Stimulated activated CD8-positive, alpha-beta memory T cell treated with anti-CD3 and anti-CD28 coated beads, Interleukin-4, amount 100 ng/mL, for 4 hours (primary cell): ENCODE measurements at places on chromosomes 16 and 17.
A peak's percentile ranks its signal among the peaks of the same experiment; 100 is the strongest.

DNA sequence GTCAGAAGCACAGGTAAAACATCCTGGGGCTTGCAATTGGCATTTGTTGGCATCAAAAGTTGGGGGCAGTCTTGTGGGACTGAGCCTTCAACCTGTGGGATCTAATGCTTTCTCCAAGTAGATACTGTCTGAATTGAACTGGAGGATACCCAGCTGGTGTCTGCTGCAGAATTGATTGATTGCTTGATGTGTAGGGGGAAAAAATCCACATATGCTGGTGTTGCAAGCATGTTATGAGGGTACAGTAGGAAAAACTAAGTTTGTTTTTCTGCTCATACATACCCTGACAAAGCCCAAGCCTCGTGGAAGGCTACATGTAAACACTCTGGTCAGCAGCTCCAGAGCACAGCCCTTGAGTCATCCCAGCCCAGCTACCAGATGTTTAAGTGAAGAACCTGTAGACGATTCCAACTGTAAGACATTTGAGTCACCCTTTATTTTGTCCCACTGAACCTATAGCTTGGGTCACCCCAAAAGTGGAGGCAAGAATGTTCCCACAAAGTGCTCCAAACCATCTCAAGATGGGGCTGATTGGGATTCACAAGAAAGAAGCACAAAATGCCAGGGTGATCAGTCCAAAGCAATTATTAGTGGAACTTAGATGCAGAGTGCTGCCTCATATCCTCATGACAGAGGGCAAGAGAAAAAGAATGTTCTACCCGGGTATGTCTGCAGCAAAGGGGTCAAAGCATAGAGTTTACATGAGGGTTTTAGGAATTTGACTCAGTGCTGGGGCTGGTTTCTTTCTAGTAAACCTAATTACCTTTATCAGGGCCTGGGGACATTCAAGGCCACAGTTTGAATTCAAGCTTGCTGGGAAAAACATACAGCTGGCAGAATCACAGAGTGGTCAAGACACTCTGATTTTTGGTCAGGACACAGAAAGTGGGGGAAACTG, 9.6 kb upstream of the APPBP2 start:
- DNase-seq, result no peak

DNA sequence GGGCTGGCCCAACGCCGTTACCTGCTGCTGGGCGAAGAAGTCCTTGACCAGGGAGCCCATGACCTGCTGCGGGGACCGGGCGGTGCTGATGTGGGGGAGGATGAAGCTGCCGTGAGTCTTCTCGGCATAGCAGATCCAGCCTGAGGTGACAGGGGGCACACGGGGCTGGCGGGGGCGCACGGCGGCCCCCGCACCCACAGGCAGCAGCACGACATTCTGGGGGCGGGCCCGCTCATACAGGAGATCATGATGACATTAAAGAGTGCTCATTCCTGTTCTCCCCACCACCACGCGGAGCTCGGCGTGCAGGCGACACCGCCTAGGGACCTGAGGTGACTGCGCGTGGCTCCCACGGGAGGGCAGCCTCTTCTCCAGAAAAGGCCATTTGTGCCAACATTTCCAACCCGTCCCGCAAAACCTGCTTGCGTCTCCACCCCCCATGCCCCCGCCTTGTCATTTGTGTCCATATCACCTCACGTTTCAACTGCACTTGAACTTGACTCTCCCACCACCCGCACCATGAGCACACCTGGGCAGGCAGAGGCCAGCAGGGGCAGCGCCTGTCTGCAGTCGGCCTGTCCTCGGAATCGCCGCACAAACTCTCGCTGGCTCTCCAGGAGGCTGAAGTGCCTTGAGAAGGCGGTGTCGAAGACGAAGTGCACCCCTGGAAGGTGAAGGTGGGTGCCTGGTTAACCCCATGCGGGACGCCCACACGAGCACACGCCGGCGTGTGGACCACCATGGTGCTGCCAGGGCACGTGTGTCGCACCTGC, 6.4 kb downstream of the CIAO3 start:
- DNase-seq, result no peak

DNA sequence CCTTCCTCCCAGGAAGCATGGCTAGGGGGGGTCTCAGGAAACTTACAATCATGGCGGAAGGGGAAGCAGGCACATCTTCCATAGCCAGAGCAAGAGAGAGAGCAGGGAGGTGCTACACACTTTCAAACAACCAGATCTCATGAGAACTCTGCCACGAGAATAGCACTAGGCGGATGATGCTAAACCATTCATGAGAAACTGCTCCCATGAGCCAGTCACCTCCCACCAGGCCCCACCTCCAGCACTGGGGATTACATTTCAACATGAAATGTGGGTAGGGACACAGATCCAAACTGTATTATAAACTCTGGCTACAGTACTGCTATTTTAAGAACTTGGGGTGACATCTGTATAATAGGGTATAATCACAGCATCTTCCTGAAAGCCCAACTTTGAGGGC, 83.1 kb upstream of the CACNG5 start:
- no peak for DNase-seq

- DNase-seq, result no peak
These were observed 139.1 kb downstream of the CCT6B start for GRCh38 chr17:34822007-34822739.

DNA sequence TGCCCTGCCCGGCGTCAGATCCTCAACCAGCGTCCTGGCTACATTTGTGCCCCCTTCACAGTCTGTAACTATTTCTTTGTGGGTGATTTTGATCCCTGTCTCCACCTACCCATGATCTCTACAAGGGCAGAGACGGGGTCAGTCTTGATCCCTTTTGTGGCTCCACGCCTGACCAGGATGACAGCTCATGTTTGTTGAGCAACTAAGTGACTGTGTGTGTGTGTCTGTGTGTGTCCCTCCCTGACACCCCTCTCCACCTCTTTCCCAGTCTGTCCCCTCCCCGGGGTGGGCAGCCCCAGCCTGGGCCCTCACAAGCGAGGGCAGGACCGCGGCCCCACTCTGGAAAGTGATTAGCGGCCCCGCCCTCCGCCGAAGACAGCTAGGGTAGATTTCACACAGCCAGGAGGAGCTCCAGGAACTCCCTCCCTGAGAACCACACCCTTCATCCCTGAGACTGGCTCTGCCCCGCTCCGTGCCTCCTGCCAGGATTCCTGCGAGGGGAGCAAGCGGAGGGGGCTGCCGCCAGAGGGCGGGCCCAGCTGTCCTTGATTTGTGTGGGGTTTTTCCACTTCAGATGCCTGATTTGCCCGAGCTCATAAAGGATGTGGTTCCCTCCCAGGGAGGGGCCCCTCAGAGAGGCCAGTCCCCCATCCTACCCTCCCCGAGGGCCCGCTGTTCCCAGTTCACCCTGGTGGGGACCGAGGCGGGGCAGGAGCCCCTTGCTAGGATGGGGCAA, 5.3 kb upstream of the HS3ST6 start:
- no peak for DNase-seq

GRCh38 chr16:88634994-88635670, 3.2 kb upstream of the IL17C start:
- no peak for DNase-seq

DNA sequence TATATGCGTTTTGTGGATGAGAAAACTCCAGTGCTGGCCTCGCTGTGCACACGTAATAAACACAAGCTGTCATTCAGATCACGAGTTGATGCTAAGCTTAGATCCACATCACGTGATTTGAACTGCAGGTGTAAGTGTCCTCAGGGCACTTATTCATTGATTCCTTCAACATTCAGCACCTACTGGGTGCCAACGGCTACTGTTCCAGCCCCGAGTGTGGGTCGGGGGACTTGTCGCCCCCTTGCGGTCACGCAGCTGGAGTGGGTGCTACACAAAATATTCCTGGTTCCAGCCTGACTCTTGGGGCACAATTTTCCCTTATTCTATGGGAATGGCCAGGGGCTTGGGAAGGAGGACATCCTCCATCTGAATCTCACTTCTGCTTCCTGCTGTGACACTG, 29.9 kb upstream of the GINS2 start:
- no peak for DNase-seq

- no peak for DNase-seq
These were observed 7.6 kb downstream of the CCDC57 start for GRCh38 chr17:82204831-82205719.

GRCh38 chr16:83137894-83138293, 511.1 kb downstream of the CDH13 start:
- no peak for DNase-seq

DNA sequence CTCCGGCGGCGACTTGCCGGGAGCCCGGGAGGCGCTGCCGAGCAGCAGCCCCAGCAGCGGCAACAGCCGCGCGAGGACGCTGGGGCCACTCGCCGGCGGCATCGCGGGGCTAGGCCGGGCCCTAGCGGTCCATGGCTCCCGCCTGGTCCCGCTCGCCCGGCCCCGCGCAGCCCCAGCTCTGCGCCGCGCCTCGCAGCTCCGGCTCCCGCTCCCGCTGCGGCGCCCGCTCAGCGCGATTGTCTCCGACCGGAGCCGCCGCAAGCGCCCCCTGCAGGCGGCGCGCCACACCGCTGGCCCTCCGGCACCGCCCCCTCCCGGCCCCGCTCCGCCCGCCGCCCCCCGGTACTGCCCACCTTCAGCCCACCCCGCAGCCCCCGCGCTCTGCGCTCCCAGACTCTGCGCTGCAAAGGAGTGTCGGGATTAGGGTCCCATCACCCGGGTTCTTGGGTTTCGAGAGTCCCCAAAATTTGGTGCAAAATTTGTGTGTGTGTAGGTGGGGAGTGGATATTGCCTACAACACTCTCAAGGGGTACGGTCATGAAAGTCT, at the start of gene FAM171A2:
FAM171A2 (minus strand) TSS at position 241 of the 547 bp plus-strand sequence; CDS start at position 102, 139 bp downstream.
- peak; percentile 34 for DNase-seq

GRCh38 chr17:40697297-40697696, 6.3 kb downstream of the KRT24 start:
- no peak for DNase-seq

- DNase-seq, result no peak
These were observed 2.7 kb downstream of the MYO15B start for GRCh38 chr17:75590314-75590761.

GRCh38 chr17:35142467-35142796, 329 bp upstream of the NLE1 start:
- no peak for DNase-seq

- DNase-seq, result no peak
These were observed 344.4 kb downstream of the SHISA9 start for GRCh38 chr16:13245713-13246377.

GRCh38 chr17:64128787-64129514, 993 bp downstream of the ERN1 start:
- no peak for DNase-seq

DNA sequence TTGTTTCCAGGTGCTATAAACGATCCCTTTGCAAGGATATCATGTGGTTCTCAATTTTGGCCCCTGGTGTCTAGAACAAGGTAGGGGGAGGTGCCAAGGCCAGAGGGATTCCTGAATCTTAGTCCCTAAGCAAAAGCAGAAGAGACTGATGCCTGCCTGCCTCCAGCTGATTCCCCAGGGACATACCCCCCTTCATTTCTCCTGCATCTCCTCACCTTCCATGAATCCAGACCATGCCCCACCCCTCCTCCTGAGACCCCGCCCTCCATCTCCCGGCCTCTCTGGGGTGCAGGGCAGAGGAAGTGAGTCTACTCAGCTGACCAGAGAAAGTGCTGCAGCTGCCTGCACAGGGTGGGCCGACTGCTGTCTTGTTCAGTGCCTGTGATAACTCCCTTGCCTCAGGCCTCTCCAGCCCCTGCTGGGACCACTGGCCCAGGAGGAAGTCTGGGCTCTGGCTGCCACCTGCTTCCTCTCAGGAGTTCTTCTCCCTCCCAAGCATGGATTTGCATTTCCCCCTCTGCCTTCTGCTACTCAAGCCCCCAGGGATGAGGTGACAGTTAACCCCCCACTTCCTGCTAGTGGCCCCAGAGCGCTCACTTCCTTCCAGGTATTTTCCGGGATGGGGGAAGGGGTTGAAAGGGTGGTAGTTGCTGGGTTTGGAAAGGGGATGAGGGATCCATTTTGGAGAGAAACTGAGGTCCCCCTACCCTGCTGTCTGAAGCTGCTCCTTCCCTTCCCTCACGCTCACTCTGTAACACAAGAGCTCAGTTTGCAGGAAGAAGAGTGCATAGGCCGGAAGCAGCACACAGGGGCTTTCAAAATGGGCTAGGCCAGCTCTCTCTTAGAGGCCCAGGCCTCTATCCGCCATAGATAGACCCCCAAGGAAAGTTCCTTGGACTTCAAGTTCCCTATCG, 10.5 kb upstream of the TSPOAP1 start:
- no peak for DNase-seq

DNA sequence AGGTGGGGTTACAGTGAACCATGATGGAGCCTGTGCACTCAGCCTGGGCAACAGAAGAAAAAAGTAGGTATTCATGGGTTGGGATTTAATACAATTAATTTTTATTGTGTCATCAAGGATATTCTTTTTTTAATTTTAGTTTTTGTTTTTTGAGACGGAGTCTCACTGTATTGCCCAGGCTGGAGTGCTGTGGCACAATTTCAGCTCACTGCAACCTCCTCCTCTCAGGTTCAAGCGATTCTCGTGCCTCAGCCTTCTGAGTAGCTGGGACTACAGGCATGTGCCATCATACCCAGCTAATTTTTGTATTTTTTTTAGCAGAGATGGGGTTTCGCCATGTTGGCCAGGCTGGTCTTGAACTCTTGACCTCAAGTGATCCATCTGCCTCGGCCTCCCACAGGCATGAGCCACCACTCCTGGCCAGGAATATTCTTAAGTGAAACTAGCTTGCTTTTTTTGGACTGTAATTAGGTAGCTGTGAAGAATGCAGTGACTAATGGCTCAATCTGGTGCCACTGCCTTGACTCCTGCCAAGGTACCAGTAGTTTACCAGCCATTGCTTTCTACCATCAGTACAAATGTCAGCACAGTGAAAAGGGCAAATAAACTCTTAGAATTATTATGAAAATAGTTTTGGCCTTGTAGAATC, 4.8 kb downstream of the PPM1D start:
- no peak for DNase-seq

GRCh38 chr16:88940862-88941817, 35.9 kb downstream of the CBFA2T3 start:
- no peak for DNase-seq

DNA sequence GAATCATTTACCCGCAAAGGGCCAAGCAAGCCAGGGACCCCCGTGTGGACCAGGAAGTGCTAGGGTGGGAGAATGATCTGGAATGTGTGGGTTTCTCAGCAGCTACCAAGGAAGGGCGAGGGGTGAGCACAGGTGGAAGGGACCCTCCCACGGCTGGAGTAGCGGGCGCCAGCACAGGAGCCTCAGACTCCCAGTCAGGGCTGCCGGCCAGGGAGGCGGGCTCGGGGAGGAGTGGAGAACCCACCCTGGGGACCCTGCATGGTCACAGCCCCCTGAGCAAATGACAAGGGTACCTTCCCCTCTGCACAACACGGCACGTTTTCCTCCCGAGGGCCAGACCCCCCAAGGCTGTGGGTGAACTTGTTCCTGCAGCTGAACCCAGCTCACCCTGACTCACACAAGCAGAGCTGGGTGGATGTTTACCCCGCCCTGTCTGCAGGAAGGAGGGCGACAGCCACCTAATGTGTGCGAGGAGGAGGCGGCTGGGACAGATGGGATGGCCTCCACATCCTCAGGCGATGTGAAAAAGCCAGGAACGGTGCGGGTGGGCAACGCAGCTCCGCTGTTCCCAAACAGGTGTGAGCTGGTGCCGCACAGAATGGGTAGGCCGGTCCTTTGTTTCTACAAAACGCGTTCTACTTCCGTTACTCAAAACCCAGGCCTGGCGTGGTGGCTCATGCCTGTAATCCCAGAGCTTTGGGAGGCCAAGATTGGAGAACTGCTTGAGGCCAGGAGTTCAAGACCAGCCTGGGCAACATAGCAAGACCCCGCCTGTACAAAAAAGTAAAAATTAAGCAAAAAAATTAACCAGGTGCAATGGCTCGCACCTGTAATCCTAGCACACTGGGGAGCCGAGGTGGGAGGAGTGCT, 6.2 kb downstream of the ECI1 start:
- no peak for DNase-seq
